ENCODE measurements at places on chromosomes 5 and 9.

DNA sequence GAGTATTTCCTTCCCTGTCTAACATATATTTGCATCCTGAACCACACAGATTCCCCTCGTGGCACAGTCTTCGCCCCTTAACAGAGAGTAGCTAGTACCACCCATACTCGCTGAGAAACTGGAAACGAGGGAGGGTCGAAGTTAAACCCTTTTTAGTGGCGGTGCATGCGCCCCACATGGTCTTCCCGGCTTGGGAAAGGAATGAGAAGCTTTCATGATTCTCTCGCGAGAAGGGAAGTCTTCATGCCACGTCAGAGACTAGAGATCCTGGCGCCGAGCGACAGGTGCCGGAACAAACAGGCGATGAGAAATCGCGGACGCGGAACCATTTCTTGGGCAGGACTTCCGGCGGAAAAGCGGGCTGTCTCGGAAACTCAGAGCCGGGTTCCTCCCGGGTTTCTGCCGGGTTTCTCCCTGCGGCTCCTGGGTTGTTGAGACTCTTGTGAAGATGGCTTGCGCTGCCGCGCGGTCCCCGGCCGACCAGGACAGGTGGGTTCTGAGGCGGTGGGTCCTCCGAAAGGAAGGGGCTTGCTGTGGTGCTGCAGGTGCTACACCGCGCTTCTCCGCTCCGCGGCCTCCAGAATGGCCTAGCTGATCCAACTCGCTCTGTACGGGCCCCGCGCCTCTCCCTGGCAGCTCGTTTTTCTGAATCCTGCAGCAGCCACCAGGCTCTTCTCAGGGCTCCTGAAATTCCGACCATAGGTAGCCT is at the start of gene SRP19:
Gene SRP19, plus strand, starts transcription at position 359 of the 709 bp plus-strand sequence. Its CDS starts 90 bp downstream, at position 449.
- DNase-seq: peak; percentile 95

GRCh38 chr9:129462360-129462759 is 158.5 kb downstream of the C9orf50 start:
- no peak for DNase-seq

GRCh38 chr5:172243302-172243701 is 40.3 kb downstream of the UBTD2 start:
- no peak for DNase-seq

- DNase-seq: no peak
Measured at GRCh38 chr9:104882566-104882965, 45.4 kb downstream of the ABCA1 start.

- DNase-seq: no peak
Measured at GRCh38 chr5:103582364-103582763, 19.8 kb upstream of the NUDT12 start.

DNA sequence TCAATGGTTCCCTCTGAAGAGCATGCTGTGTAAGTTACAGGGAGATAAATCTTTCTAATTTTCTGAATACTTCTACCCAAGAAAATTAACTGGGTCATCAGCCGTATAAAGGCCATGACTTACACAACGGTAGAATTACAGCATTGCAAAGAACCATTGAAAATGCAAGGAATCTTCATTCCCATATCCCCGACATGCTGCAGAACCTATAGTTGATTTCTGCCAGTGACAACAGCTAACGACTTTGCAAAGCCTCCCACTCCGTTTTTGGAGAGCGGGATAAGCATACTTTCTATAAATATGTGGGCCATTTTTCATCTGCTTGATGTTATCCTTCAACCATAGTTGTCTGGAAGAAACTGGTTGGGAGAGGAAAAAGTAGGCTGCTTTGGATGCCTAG is 56.2 kb downstream of the PCA3 start:
- no peak for DNase-seq

DNA sequence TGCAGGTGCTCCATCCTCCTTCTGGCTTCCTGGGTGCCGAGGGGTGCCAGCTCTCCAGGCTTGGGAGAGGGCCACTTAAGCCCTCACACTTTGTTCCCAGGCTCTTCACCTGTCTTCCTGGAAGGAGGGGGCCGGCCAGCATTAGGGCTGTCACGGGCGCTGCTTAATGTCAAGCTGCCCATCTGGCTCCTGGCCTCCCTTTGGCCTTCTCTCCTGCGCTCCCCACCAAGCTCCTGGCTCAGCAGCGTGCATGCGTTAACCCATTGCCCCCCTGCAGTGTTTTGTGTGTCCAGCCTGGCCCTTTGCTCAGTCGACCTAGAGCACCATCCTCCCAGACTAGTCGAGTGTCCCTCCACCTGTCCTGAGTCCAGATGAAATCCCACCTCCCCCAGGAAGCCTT is 21.3 kb downstream of the NTNG2 start:
- no peak for DNase-seq

DNA sequence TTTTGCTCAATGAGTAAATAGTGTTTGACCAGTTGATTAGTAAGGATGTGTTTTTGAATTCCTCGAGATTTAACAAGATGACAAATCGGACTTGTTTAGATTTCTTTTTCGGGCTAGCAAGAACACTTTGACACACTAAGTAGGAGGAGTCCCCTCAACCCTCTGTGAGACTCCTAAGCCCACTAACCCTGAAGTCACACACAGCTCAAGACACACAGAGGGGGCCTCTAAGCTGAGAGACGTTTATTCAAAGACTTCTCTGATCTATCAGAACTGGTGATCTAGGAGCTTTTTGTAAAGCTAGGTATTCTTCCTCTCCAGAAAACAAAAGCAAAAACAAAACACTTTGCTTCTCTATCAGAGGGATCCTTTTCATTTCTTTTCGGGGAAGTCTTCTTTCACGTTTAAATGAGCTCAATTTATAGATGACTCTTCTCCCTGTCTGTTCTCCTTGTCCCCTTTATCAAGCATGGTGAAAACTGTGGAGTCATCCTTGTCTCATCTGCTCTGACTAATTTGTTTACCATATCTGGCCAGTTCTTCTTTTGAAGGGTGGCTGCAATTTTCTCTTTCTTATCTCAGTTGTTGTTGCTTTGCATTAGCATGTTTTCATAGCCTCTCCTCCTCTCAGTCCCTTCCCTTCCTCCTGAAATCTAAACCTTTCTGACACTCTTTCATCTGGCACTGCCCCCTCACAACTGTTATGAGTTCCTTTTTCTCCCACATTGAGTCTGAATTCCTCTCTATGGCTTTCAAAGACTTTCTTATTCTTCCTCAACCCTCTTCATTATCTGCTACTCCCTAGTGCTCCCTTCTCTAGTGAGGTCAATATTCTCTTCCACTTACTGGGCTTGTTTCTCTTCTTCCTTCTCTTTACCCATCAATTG is 68.5 kb upstream of the RAI14 start:
- DNase-seq: no peak

GRCh38 chr5:67536866-67537265 is 340.3 kb upstream of the CD180 start:
- DNase-seq: no peak

- DNase-seq: no peak
Measured at GRCh38 chr5:81748556-81748955, 2.3 kb downstream of the SSBP2 start.

DNA sequence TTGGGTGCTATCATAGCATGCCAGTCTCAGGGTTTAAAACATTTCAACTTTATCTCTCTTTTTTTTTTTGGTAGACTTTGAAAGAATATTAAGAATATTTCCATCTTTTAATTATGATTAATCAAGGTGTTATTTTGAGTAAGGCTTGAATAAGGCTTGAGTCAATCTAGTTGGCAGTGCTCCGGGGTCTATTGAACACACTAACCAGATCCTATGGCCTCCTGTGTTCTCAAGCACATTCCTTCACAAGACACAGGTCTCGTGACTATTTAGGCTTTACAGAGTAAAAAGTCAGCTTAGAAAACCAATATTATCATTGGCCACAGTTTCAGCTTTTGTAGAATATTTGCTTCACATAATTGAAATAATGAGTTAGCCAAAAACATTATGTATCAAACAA is 151.2 kb downstream of the ARHGEF28 start:
- no peak for DNase-seq

GRCh38 chr5:125413496-125414274 is 667.2 kb upstream of the ZNF608 start:
- no peak for DNase-seq

GRCh38 chr5:143677403-143677802 is 134.6 kb upstream of the HMHB1 start:
- no peak for DNase-seq

- DNase-seq: no peak
Measured at GRCh38 chr5:68345171-68345570, 129.6 kb downstream of the PIK3R1 start.

DNA sequence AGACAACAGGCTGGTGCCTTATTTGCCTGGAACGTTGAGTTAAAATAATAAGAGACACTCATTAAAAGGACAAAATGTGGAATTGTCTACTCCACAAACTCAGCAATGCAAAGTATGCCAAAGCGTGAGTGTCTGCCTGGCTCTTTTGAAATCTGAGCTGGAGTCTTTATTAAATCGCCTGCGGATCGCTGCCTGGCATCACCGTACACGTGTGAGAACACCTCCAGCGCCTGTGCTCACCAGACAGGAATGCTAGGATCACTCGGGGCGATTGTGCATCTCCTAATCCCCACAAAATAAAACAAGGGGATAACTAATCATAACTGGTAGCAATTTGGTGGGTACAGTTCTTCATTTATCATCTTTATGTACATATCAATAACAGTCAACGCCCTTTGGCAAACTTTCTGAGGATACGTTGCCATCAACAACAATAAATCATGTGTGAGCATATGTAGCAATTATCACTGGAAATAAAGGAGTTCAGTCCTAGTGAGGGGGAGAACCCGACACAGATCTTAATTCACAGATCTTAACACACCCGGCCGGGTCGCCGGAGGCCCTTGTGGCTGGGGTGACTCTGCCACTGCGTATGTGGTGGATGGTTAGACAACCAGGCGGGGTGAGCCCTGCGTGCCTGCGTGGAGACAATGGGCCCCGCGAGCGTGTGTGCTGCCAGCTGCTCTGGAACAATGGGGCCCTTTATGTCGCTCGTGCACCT is 284.9 kb upstream of the IRX1 start:
- no peak for DNase-seq

- DNase-seq: no peak
Measured at GRCh38 chr5:127957701-127958239, 125.8 kb upstream of the SLC12A2 start.

DNA sequence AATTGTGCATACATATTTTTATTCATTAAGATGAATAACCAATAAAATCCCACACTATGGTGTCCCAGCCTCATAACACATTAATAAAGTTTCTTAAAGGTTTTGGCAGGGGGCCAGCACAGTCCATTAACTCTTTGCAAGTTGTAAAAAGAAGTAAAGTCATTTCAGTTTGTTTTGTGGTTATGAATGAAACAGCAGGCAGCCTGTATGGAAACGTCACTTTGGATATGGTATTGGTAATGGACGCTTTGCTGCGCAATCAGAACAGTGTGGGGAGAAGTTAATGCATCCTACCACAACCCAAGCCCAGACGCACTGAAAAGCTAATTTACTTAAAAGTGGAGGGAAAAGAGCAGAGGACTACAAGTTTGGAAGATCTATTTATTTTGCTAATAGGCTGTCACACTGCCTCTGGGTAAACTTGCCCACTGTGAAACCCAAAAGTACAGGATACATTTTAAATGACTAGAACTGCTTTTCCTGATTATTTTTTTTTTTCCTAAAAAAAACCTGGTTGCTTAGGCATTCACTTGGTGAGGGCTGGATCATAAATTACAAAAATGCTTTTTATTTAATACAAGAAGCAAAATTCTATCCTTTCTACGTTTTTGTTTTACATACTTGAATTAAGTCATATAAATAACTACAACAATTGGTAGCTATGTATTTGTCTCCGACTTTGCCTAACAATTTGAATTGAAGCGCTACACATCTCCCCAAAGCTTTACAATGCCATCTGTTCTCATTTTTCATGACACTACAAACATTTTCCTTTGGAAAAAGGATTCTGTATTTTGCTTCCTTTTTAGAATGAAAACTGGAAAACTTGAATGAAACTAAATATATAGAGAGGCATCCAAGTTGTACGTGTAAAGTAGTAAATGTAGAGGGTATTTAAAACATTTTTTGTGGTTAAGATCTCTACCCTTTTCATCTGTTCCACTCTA is 104.3 kb downstream of the NFIB start:
- DNase-seq: no peak

GRCh38 chr9:76525196-76525595 is 66.2 kb downstream of the GCNT1 start:
- DNase-seq: no peak

DNA sequence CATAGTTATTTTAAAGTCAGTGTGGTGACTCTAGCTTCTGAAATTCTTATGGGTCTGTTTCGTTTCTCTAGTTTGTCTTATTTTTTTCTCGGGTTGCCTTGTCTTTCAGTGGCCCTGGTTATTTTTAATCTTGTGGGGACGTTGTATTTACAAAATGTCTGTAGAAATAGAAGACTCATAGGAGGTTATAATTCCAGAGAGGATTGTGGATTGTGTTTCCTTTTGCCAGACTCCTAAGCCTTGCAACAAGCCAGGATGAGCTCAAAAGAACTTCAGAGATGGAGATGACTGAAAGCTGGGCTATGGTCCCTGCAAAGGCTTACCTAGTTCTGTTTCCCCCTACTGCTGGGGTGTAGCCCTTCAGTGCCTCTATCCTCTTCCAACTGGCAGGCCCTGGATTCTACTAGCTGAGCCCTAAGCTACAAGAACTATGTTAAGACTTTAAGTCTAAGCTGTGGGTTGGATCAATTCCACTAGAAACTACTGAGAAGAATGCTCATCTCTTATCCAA is 32.2 kb upstream of the LECT2 start:
- DNase-seq: no peak

GRCh38 chr9:4293293-4293941 is 6.5 kb downstream of the GLIS3 start:
- DNase-seq: no peak

GRCh38 chr5:172007175-172008110 is 1.0 kb upstream of the FBXW11 start:
- no peak for DNase-seq

GRCh38 chr9:117681888-117682287 is 22.3 kb upstream of the TLR4 start:
- no peak for DNase-seq

GRCh38 chr5:57777174-57777581 is 294.6 kb upstream of the ACTBL2 start:
- no peak for DNase-seq

- no peak for DNase-seq
Measured at GRCh38 chr9:93255994-93256877, 72.3 kb downstream of the WNK2 start.

DNA sequence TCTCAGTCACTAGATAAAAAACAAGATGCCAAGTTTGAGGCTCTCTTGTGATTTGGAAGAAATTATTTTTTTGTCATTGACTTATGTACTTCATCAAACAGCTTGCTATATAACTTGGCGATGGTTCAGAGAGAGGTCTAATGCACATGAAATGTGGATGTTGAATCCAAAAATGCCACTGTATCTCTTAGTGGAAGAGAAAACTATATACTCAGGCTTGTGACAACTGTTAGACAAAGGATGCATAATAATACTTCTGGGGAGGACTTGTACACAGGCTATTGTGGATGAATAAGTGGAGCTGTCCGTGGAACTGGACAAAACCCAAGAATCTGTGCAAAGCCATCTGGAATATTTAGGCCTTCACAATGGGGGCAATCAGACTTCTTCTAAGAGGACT is 162.9 kb upstream of the NMUR2 start:
- DNase-seq: no peak

- no peak for DNase-seq
Measured at GRCh38 chr5:122064992-122065391, 13.1 kb downstream of the LOX start.

- DNase-seq: peak; percentile 71
Measured at GRCh38 chr5:151139015-151139414, 18.6 kb downstream of the ANXA6 start.

Data from CD4-positive, alpha-beta T cell treated with Interleukin-17A for 1 hour (primary cell).